Stimulated activated CD4-positive, alpha-beta T cell treated with anti-CD3 and anti-CD28 coated beads, Interleukin-15, amount 100 ng/mL, for 1 hour (primary cell): ENCODE measurements at places on chromosomes 16 and 17.

- DNase-seq: no peak
Measured at GRCh38 chr17:41433586-41433985, 7.2 kb downstream of the KRT38 start.

DNA sequence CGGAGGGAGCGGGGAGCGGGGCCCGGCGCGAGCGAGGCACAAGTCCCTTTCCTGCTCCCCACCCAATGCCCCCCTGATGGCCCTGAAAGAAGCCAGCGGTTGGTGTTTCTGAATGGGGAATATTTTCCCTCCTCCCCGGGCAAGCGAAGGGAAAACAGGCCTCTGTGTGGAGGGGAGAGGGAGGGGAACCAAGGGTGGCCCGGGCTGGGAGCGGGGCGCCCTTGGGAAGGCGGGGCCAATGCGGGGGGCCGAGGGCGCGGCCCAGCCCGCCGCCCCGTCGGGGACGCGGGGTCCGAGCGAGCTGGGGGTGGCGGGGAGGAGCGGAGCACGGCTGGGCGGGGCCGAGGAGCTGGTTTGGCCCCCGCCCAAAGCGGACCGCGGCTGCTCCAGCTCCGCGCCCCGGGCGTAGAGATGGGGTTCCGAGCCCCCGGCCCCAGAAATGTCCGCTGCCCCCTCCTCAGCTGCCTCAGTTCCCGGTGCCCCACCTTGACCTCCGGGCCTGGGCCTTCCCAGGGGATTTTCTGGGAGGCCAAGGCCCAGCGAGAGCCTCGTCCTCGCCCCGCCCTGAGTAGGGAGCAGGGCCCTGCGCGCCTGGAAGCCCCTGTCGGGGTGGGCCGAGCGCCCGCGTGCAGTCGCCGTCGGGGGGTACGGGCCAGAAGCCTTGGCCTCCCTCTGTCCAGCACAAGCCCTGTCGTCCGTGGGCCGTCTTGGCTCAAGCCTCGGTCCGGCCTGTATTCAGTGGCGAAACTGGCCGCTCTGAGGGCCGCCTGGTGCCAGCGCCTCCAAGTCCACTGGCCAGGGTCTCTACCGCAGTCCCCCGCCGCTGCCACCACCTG lies 3.9 kb upstream of the HEXIM1 start:
- no peak for DNase-seq

DNA sequence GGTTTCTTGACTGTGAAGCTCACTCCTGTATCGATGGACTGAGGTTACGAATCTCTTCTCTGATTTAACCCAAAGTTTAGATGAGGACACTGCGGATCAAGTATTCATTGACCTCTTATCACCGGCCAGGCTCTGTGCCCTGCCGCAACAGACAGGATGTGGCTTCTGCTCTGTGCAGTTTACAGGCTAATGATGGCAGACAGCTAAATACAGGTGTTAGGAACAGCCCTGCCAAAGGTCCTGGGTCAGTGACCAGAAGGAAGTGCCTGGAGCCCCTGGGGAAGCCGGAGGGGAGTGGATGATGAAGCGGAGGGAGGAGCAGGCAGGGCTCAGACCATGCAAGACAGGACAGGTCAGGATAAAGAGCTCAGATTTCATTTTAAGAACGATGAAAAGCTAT lies 44.4 kb downstream of the HAPSTR1 start:
- DNase-seq: no peak

DNA sequence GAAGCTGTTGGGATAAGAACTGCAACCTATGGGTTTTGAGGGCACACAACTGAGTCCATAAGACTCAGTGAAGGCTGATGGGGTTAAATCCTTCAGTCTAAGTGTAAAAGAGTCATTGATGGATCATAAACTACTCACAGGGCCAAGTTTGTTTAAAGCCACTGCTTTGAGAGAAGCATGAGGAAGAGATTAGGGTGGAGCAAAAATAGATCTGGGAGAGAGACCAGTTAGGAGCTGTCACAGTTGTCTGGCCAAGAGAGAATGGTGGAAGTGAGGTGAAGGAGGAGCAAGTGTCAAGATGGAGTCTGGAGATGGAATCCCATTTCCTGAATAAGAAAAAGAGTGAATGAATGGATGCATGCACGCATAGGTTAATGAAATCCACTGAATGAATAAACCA lies 379.1 kb upstream of the CDH11 start:
- DNase-seq: no peak

DNA sequence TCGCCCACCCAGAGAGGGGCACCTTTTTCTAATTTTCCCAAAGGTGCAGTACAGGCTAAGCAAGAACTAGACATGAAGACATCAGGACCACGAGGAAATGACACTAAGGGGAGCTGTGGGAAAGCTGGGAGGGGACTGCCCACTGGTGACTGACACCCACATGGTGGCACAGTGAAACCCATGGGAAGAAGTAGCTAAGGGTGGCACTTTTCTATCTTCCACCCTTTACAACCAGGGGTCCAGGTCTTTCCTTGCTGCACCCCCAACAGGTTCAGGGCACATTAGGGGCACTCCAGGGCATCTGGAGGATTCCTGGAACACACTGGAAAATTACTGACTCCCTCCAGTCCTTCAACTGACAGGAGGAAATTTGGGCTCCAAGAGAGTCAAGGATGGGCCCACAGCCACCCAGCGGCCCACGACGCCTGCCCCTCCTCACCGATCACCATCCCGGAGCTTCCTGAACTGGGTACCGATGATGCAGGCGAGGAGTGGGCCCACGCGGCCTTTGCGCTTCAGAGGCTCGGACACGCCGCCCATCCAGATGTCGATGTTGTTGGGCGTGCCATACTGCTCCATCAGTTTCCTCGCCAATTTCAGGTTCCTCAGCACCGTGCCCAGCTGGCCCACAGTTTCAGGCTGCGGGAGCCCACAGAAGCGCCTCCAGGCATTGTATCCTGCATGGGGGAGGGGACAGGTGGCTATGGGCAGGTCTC lies 9.4 kb downstream of the MPO start:
- DNase-seq: no peak

- DNase-seq: no peak
Measured at GRCh38 chr16:7167626-7168025, 165.0 kb upstream of the RBFOX1 start.
